ENCODE measurements at places on chromosomes 13 and 19.

DNA sequence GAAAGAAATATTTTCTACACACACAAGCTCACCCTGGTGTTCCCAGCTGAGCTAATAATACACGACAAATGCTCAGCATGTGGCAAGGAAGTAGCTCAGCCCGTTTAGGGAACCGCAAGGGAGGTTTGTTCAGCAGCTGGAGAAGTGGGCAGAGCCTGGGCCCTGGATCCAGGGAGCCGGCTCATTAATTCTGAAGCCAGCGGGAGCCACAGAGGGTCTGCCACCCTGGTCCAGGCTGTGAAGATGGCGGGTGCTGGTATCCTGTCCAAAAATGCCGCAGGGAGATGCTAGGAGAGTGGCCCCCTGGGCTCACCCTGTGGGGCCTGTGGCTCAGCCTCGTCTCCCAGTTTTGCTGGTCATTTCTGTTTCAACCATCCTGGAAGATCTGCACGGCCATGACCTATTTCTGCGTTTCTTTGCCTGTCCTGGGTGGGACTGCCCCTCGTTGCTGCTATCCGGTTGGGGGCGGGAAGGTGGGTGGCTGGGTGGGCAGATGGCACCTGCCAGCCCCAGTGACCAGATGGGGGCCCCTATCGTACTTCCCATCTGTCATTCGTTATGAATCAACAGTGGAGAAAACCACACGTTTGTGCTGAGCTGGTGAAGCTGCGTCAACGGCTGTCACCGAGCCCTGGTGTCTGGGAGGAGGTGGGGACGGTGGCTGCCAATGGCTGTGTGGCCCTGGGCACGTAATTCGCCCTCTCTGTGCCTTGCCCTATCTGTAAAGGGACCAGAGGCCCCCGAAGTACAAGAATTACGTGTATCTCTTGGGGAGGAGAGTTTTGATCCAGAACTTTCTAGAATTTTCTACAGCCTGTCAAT, 2.7 kb upstream of the GNA15 start:
- no peak for DNase-seq

DNA sequence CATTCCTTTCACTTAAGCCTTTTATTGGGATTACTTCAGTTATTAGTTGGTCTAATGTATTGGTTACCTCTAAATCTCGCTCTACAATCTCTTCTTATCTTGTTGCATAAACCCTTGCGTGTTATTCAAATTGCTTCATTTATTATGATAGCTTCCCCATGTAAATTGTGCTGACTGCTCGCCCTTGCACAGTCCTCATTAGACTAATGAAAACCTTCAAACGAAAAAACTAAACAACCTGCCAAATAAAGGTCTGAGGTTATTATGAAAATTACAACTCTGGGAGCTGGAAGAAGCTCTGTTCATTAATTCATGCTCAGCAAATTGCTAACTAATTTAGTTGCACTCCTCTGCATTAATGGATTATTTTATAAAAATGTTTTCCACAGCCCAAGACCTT, 320.1 kb downstream of the DACH1 start:
- DNase-seq = no peak

DNA sequence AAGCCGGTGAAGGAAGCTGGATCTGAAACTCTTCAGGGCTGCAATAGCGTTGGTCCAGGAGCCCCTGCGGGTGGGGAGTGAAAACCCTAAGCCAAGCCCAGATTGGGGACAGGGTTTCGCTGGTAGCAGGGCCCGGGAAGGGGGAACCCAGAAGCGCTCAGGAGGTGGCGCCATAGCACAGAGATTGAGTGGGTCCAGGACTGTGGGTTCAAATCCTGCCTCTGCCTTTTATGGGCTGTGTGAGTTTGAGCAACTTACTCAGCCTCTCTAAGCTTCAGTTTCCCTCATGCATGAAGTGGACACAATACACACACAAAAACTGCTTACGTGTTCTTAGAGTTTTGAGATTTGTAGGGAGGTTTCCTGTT, 8.3 kb upstream of the SYCN start:
- DNase-seq = no peak

DNA sequence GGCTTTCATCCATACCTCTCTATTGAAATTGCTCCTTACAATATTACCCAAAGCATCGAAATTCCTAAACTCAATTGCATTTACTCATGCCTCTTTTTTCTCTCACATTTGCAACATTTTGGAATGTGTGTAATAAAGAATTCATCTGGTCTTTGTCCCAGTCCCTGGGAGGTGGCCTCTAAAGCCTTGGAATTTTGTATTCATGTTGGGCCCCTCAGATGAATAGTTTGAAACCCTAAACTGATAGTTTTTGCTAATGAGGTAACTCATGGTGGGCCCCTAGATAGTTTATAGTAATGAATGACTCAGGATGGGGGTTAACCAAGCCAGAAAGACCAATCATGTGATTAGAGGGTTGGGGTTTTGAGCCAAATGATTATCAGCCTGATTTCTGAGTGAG, 490.4 kb downstream of the DIAPH3 start:
- DNase-seq = no peak

- no peak for DNase-seq
Observed at GRCh38 chr19:13103581-13104359, 1.1 kb upstream of the LYL1 start.

DNA sequence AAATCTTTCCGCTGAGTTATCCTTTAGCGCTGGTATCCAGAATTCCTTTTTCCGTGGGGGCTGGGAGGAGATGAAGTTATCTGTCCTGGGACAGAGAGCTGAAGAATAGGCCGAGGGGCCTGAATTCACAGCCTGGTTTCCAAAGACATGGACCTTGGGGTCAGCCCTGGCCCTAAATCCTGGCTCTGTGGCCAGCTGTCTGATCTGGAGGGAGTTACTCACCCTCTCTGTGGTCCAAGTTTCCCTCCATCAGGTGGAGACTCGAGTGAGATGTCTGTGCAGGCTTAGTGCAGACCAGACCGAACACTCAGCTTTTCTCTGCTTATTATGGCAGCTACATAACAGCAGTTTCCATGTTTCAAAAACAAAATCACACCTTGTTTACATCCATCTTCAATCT, 59.6 kb downstream of the CDADC1 start:
- DNase-seq = no peak

- DNase-seq = no peak
Observed at GRCh38 chr13:95697052-95697680, 20.2 kb downstream of the DNAJC3 start.

DNA sequence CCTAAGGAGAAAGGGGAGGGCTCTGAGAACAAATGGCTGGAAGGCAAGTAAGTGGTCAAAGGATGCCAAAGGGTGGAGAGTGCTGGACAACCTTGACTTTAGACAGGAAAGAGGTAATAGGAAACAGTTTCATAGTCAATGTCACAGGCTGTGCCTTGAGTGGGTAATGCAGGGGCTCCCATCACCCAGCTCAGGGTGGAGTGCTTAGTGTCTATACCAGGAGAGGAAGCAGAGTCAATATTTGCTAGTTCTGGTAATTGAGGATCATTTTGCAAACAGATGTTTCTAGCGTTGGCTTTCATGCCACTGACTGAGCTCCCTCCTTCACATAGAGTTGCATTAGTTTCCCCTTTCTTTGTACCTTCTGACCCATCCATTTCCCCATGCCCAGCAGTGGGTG, 64.6 kb upstream of the KL start:
- no peak for DNase-seq

DNA sequence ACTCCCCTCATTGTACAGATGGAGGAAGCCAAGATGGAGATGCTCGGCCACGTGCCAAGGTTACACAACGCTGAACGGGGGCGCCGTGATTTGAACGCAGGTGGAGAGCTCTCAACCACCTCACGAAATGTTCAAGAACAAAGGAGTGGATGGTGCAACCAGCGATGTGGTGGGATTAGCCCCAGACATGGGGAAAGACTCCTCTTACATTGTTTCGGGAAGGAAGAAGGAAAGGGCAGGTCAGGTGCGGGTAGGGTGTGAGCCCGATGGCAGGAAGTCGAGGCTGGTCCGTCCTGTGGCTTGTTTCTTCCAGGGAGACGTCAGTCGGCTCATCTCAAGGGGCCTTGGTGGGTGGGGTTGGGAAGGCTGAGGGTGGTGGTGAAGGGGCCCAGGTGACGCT, 7.1 kb upstream of the KLK14 start:
- no peak for DNase-seq

DNA sequence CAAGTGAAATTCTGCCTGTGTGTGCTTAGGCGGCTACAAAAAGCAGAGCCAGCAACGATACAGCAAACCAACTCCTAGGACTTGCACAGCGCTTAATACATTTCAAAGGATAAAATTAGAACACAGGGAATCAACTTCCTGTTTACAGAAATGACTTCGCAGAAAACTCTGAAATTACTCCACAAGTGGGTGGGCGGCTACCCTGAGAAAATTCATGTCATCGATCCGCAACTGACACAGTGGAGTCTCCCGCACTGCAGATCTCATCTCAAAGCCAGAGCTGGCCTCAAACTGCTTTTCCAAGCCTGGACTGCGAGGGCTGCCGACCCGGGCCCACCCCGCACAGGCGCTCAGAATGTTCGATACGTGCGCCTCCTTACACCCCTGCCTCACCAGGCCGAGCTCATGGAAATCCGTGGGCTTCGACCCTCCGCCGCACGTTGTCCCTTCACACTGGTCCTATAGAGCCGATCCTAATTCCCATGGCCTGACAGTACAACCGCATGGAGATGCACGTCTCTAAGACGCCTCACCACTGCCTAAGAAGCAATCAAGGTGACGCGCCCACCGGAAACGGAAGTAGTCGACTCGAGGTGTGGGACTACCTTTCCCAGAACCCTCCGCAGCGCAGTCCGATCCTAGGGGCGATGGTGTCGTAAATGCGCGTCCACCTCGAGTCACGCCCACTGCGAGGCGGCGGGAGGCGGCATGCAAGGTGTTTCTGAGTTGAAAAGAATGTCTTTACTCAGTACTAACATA, at the start of gene ZNF229:
Gene ZNF229, minus strand, starts transcription at position 557 of the 759 bp plus-strand sequence. CDS start 5,625 bp downstream, outside the sequence.
- DNase-seq = no peak

GRCh38 chr13:110274687-110275086, 32.3 kb downstream of the COL4A1 start:
- no peak for DNase-seq

DNA sequence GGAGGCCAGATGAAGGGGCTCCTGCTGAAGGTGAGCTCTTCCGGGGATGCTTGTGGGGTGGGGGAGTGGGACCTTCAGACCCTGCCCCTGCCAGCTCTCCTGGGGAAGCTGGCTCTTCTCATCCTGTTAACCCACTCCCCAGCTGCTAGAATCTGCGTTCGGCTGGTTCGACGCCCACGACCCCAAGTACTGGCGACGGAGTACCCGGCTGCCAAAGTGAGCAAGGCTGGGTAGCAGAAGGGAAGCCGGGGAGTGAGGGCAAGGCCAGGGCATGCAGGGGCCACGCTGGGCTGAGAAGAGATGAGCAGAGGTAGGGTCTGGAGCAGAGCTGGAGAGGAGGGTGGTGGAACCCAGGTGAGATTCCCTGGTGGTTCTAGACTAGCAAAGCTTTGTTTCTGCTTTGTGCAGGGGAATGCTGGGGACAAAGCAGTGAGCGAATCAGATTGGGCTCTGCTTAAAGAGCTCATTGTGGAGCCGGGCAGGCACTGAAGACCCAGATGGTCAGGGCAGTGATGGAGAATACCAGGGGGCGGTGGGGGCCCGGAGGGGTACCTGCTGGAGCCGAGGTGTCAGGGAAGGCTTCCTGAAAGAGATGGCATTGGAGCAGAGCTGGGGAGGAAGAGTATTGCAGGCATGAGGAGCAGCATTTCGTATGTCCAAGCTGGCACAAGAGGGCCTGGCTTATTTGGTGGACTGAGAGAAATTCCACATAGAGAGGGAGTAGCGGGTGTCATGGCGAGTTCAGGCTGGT, 10.3 kb downstream of the KMT2B start:
- no peak for DNase-seq

DNA sequence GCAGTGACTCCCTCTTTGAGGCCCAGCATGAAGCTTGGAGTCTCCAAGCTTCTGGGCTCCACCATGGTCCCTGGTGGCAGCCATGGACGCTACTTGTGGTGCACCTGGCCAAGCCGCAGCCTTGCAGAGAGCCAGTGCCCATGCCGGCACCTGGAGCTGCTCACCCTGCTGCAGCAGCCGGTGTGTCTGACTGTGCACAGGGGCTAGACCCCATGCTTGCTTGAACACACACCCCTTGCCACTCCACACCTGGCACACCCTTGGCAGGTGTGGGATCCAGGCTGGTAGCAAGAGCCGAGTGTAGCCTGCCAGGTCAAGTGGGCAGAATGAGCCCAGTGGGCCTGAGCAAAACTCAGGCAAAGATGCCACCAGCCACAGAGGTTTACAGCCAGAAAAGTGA, 18.6 kb upstream of the MLLT1 start:
- DNase-seq = no peak

GRCh38 chr13:52936806-52937205, 88.4 kb upstream of the PCDH8 start:
- DNase-seq = no peak

DNA sequence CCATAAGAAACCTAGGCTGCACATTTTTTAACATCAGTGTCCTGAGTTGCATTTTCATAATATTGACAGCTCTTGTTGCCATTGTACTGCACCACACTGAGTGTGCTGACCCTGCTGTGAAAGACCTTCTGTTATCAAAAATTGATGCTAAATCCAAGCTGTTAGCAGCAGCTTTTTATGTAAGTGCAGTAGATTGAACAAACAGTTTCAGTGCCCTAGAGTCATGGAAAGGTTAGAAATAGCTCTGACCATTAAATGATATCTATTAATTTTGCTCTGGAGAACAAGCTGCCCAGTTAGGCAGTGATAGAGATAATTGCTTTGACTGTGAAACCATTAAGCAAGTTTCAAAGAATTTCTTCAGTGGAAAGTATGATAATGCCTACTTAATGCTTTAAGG, 1289.2 kb upstream of the PCDH20 start:
- no peak for DNase-seq

DNA sequence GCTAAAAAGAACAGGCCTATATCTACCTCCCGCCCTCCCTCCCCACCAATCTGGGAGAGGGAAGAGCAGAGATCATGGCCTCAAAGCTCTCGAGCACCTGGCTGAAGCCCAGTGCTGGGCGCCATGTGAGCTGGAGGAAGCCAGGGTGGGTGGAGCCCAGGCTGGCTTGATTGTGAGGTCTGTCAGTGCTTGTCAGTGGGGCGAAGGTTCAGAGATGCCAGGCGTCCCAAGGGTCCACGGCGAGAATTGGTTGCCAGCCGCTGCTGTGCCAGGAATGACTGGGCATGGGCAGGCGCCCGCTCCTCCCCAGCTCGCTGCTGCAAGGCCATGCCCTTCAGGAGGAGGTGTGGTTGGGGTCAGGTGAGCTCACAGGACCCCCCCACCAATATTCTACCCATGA, 11.5 kb downstream of the BEST2 start:
- DNase-seq = no peak

DNA sequence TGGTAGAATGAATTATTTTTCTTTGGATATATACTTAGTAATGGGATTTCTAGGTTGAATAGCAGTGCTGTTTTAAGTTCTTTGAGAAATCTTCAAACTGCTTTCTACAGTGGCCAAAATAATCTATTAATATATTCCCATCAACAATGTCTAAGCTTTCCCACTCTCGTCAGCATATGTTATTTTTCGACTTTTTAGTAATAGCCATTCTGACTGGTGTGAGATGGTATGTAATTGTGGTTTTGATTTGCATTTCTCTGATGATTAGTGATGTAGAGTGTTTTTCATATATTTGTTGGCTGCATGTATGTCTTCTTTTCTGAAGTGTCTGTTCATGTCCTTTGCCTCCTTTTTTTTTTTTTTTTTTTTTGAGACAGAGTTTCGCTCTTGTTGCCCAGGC, 90.2 kb upstream of the CSNK1A1L start:
- no peak for DNase-seq

- no peak for DNase-seq
Observed at GRCh38 chr13:102907886-102908515, 62.2 kb downstream of the ERCC5 start.

All from HS-5 (cell line).